Stimulated activated CD8-positive, alpha-beta memory T cell treated with anti-CD3 and anti-CD28 coated beads, Interleukin-2, amount 100 ng/mL, for 1 hour (primary cell): ENCODE measurements at places on chromosomes 1 and 21.

DNA sequence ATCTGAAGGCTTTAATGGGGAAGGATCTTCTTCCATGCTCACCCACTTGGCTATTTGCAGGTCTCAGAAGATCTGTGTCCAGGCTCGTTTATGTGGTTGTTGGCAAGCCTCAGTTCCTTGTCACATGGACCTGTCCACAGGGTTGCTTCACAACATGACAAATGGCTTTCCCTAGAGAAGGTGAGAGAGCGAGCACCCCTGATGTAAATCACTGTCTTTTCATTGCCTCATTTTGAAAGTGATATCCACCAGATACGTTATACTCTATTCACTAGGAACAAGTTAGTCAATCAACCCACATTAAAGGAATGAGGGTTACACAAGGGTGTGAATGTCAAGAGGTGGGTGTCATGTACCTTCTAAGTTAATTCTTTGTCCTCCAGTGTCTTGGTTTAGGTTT lies 433.3 kb downstream of the RPS6KC1 start:
- DNase-seq: no peak

DNA sequence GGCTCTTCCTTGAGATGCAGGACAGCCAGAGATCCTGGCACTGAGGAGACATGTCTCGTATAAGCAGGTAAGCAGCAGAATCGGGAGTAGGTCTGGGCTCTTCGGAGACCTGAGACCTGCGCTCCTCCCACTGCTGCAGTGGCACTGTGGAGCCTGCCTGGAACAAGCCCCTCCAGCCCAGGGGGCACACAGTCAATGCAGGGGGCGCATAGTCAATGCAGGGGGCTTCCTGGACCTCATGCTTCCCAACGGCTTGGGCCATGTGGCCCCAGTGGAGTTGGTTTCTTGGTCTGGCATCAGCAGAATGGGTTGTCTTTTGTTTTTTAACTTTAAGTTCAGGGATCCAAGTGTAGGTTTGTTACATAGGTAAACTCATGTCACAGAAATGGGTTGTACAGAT lies 27.9 kb upstream of the EPHA8 start:
- DNase-seq: no peak

DNA sequence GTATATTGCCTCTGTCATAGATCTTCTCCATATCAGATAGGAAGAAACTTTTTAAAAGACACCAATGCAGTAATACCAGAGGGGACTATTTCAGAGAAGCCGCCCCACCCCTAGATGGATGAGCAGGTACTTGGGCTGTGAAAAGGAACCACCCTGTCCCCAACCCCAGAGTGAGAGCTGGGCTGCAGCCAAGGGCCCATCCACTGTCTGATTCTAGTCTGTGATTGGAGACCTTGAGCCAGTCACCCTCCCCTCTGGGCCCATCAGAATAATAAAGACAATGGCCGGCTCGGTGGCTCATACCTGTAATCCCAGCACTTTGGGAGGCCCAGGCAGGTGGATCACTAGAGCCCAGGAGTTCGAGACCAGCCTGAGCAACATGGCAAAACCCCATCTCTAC lies 5.0 kb downstream of the CLEC20A start:
- no peak for DNase-seq

GRCh38 chr1:178382372-178382771 lies 114.4 kb downstream of the CLEC20A start:
- no peak for DNase-seq

GRCh38 chr1:244633140-244633539 lies 19.8 kb upstream of the DESI2 start:
- no peak for DNase-seq

DNA sequence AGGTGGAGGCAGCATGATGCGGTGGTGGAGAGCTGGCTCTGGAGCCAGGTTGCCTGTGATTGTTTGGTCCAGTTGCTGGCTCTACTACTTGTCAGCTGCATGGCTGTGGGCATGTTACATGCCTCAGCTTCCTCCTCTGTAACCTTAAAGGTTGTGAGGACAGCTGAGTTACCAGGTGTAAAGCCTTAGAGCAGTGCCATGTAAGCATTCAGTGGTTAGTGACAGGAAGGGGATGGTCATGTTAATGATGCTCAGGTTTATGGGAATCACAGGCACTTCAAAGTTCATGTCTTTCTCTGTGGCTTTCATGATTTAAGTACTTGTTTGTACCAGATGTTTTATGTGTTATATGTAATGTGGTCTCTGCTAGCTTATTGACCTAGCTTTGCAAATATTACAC lies 32.6 kb downstream of the PTGFRN start:
- no peak for DNase-seq

DNA sequence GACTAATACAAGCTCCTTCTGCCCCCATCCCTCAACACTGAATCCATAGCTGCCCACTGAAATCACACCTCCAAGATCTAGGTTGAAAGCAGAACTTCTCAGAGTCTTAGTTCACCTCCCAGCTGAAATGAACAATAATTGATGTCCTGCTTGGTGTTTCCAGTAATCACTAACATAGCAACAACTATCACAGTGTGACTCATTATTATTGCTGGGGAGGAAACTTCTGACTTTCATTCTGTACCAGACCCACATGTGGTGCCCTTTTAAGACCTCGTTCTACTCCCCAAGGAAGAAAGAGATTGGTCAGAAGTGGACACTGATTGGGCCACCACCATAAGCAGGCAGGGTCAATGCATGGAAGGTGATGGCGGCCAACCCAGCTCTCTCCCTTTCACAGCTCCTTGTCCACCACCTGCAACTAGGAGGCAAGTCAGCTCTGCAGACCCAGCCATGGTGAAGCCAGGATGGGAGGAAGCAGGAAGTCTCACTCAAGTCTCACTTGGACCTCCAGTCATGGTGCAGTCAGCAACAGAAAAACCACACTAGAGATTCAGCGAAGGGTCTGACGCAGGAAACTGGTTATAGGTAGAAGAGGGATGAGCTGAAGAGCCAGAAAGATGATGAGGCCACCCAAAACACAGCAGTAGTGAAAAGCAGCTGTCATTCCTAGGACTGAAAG lies 720.2 kb downstream of the PTPRU start:
- no peak for DNase-seq

DNA sequence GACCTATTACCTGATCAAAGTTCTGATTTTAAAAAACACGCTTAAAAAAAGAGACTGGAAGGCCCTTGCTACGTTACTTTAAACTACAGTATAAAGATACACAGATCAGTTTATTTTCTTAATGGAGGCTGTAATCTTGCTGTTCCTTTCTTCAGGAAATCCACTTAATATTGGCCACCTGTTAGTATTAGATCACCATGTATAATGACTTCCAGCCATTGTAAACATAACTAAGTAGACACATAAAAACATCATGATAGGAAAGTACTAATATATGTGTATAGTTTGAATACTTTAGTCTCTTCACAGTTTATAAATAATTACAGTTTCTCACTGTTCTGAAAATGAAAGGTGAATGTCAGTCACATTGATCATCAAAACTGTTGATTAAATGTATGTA lies 68.6 kb downstream of the ADGRL2 start:
- DNase-seq: no peak

DNA sequence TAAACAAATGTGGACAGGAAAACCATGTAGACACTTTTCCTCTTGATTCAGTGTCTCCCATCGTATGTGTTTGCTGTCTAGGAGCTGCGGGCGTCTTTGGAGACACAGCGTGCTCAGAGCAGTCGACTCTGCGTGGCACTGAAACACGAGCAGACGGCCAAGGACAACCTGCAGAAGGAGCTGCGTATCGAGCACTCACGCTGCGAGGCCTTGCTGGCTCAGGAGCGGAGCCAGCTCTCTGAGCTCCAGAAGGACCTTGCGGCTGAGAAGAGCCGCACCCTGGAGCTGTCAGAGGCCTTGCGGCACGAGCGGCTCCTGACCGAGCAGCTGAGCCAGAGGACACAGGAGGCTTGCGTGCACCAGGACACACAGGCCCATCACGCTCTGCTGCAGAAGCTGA lies 27.2 kb upstream of the DIP2A start:
- DNase-seq: no peak

DNA sequence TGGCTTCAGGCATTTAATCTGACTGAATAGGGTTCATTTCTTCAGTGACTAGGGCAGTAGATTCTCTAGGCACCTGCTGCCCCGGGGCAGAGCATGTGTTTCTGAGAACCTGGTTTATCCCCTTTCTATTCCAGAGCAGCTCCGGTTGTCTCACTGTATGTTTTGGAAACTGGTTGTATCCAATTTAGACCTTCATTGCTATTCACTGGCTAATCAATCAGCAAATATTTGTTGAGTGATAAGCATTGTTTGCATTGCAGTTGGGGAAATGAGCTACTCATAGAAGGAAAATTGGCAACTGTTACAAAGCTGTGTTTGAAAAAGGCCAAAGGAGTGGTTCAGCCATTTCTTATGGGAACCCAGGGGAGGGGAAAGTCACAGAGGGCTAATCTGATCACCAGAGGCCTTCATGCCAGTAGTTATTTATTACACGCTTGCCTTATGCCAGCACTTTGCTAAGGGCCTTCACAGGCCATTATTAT lies 2.9 kb downstream of the QSOX1 start:
- DNase-seq: no peak

DNA sequence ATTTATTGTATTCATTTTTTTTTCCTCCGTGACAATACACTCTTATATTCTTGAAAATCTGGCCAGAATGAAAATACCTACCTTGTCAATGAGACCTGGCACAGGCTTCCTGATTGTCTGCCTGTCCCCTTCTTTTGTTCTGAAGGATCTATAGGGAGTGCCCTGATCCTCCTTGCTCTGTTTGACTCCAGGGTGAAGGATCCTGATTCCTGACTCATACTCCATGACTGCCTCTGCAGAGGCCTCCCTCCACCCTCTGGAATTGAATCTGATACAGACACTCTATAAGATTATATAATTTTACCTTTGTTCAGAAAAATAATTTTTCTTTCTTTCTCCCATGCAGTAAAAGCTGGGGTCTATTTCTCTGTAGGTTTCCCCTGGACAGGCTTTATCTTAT lies 116.2 kb downstream of the HMCN1 start:
- no peak for DNase-seq

- DNase-seq: no peak
These were observed 28.0 kb upstream of the GLIS1 start for GRCh38 chr1:53766831-53767405.

DNA sequence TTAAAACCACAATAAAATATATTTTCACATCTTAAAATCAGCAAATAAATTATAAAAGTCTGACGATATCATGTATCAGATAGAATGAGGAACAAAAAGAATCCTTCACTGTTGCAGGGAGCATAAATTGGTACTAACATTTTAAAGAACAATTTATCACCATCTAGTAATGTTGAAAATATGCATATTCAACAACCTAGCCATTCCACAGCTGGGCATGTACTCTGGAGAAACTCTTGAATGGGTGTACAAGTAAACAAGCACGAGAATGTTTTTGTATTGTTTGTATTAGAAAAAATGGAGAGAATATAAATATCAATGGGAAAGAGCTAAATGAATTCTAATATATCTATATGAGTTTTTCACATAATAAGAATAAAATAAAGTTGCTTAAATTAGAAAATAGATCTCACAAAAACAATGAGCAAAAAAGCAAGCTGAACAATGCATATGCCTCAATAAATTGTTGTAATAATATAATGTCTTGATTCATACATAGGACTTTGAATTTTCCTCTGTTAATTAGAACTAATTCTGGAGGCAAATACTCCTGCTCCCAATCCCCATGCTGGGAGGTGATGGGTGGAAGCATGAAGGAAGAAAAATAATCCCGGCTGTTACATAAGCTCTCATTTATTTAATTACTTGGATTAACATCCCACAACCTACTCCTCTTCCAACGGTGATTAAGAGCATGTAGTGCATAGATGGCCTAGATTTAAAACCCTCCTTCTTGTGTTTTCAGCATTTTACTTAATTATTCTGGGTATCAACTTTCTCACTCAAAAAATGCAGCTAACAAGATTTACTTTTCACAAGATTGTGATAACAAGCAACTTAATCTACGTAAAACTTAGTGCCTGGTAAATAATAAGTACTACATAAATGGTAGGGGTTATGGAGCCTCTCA lies 5.5 kb upstream of the FMO2 start:
- no peak for DNase-seq

GRCh38 chr1:75720820-75721219 lies 3.7 kb upstream of the ACADM start:
- DNase-seq: no peak

DNA sequence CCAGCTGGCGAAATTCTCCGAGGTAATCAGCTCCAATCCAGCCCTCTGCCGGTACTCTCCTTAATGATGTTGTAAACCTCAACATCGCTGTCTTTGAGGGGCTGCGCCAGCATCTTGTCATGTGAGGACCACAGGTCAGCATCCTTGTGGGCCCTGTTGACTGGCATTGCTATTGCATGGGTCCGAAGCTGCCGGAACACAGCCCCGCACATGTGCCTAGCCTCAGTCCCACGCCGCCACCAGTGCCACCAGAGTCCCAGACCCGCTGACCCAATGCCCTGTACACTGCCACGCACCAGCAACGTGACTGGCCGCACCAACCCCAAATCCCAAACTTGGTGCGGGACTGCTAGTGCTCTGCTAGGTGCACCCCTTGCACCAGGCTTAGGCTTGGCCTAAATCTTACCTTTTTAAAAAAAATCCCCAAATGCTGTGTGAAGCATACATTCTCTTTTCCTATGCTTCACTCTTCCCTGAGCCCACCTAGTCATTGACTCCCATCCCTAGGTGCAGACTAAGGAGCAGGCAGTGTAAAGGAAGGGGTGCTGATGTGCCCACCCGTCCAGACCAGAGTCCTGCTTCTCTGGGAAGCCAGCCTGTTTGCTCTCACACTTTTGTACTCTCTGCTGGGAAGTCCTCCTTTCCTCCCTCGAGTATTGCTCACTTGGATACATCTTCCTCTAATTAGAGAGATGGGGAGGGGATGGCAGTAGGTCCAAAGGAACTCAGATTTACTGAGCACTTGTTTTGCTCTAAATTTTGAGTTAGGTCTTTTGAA lies 81.9 kb upstream of the ARTN start:
- no peak for DNase-seq

- no peak for DNase-seq
These were observed 889.6 kb upstream of the ADGRL4 start for GRCh38 chr1:79896140-79896539.

GRCh38 chr21:38869196-38869595 lies 63.5 kb downstream of the ETS2 start:
- no peak for DNase-seq

GRCh38 chr21:46021978-46022544 lies 40.5 kb downstream of the COL6A1 start:
- no peak for DNase-seq

- no peak for DNase-seq
These were observed 483.8 kb downstream of the PCP4 start for GRCh38 chr21:40351006-40351405.

GRCh38 chr1:60329651-60330050 lies 256.1 kb upstream of the C1orf87 start:
- no peak for DNase-seq

- DNase-seq: no peak
These were observed 18.3 kb downstream of the NECAP2 start for GRCh38 chr1:16458831-16459230.

DNA sequence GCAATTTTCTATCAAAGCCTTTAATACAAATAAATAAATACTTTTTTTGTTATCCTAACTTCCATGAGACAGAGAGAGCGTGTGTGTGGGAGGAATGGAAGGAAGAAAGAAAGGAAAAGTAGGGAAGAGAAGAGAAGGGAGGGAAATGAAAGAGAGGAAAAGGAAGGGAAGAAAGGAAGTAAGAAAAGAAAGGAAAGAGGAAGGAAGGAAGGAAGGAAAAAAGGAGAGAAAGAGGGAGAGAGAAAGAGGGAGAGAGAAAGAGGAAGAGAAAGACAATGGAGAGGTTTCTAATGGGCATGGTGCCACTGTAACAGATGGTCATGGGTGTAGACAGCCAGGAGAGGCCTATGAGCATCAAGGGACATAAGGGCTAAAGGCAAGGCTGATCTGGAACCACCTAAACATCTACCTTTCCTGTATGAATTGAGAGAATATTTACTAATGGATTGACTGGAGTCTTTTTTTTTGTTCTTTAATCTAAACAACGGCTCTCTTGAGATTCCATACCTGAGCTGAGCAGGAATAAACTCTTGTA lies 234.9 kb downstream of the PTPRC start:
- no peak for DNase-seq
